Left ventricle myocardium superior (tissue), 1 donor: ENCODE measurements at places on chromosomes 6 and 20. TPM values are rescaled to one million over a fixed set of nuclear protein-coding genes. Genes with fewer than 3 reads are reported as not detected.

C20orf96 gene
- 6.9 TPM for total RNA-seq

GRCh38 chr6:161586887-161587286, 313.0 kb upstream of the AGPAT4 start:
- no peak for DNase-seq

GRCh38 chr6:63783096-63783495, 147.5 kb downstream of the PHF3 start:
- DNase-seq = no peak

GRCh38 chr6:148251891-148252290, 90.7 kb upstream of the SASH1 start:
- no peak for DNase-seq

EPPIN gene
- total RNA-seq = not detected

GRCh38 chr6:116482780-116483179, 21.6 kb downstream of the CALHM6 start:
- no peak for DNase-seq
